ENCODE measurements at places on chromosomes 2 and 18.

DNA sequence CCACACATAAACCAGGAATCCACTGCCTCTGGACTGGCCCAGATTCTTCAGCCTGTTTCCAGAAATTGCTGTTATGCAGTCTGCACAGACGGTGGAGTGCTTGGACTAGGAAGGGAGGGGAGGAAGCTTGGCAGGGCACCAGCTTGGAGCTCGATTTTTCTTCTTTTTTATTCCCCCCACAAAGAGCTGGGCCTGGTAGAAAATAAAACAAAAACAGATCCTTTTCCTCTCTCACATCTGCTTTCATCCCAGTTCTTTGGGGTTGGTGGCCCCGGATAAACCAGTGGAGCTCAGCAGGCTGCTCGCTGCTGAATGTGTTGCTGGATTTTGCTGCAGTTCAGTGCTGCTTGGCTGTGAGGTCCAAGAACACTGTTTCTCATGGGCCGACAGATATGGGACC, 16.0 kb downstream of the LRRTM1 start:
- DNase-seq, result no peak

DNA sequence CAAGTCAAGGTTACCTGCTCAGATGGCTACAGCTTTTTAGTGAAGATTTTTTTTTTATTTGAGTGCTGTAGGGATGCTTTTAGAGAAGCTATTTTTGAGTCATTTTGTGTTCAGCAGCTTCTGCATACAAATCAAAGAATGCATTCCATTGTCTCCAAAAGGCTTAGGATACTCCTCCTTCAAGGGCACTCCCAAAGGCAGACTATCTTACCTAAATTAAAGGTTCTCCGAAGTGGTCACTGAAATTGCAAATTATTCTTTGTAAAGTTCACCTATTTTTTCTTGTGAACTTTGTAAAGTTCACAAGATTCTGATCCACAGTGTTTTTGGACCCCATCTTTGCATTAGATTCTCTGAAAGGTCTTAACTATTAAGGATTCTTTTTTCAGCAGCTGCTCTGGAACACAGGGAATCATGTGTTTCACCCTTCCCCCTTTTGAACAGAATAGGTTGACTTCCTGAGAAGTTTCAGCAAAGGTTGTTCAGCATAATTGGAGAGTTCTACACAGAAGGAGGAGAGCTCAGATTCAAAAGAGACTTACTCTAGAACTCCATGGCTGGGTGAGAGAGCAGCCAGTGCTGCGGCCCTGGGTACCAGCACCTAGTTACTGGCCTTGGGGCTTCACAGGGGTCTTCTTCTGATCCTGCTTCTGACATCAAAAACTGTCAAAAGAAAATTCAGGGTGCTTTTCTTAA, 14.5 kb downstream of the CLIP4 start:
- DNase-seq, result no peak

GRCh38 chr2:85287721-85288120, 40.1 kb downstream of the TGOLN2 start:
- no peak for DNase-seq

DNA sequence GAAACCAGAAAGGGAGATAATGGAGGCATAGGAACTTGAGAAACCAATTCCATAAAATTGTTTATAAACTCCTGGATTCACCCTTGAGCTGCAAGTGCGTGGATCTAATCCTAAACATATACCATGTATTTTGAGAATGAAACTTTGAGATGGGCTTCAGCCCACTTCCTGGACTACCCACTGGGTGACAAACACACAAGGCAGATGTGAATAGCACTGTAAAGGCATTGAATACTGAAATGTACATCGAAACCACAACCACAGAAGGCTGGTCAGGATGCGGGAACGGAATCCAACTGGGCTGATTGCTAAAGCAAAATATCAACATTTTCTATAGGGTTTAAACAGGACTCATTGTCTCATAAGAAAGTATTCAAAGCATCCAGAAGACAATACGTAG, 228.5 kb upstream of the ZEB2 start:
- peak; percentile 30 for DNase-seq

GRCh38 chr2:28613633-28614501, 118.0 kb downstream of the PLB1 start:
- DNase-seq, result no peak

- DNase-seq, result no peak
Measured at GRCh38 chr2:65364986-65365733, 67.2 kb downstream of the SPRED2 start.

- DNase-seq, result no peak
Measured at GRCh38 chr2:157748371-157749142, 119.9 kb upstream of the ACVR1C start.

GRCh38 chr2:114005110-114005783, 115.4 kb downstream of the ACTR3 start:
- DNase-seq, result no peak

DNA sequence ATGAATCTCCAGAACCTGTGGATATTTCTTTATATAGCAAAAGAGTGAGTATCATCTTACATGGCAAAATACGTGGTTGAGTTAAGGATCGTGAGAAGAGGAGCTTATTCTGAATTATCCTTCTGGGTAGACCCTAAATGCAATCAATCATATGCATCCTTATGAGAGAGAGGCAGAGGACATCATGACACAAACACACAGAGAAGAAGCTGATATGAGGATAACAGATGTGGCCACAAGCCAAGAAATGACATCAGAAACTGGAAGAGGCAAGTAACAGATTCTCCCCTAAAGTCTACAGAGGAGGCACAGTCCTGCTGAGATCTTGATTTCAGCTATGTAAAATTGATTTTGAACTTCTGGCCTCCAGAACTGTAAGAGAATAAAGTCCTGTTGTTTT, 730.2 kb upstream of the ZNF804A start:
- no peak for DNase-seq

- DNase-seq, result no peak
Measured at GRCh38 chr2:227252831-227253230, 72.2 kb upstream of the MFF start.

- no peak for DNase-seq
Measured at GRCh38 chr2:216713691-216714336, 18.5 kb upstream of the IGFBP5 start.

GRCh38 chr2:85678377-85678776, 10.4 kb upstream of the SFTPB start:
- DNase-seq, result no peak

GRCh38 chr2:232276733-232277313, 101.7 kb upstream of the ALPP start:
- DNase-seq, result no peak

GRCh38 chr18:66548747-66549146, 55.1 kb downstream of the CDH19 start:
- no peak for DNase-seq

DNA sequence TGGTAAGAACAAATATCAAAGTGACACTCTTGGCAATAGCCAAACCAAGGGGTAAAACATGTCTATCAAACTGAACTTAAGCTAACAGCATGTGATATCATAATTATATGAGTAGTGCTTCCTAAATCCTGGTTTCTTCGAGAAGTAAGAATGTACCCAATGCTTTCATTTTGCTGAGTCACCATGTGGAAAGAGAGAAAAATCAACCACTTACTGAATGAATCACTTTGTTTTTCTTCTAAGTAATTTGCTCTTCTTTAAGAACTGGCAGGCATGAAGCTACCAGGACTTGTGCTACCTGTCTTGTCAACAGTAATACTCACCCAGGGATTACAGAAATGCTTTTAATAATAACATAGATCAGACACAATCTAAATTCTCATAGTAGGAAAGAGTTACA, 19.0 kb upstream of the DUSP19 start:
- DNase-seq, result no peak

DNA sequence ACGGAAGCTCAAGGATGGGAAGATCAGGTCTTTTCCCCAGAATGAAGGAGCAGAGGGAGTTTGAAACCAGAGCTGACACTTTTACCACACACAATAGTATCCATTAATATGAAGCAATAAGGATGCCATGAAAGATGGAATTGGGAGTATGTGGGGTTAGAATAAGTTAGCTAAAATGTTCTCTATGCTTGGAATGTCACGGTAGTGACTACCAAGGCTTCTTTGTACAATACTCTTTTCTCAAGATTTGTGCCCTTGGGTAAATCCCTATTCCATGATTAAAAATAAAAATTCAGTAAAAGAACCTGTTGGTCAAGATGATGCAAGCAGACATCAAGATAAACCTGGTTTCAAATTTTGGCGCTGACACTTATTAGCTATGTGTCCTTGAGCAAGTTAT, 75.0 kb downstream of the NRXN1 start:
- DNase-seq, result no peak

DNA sequence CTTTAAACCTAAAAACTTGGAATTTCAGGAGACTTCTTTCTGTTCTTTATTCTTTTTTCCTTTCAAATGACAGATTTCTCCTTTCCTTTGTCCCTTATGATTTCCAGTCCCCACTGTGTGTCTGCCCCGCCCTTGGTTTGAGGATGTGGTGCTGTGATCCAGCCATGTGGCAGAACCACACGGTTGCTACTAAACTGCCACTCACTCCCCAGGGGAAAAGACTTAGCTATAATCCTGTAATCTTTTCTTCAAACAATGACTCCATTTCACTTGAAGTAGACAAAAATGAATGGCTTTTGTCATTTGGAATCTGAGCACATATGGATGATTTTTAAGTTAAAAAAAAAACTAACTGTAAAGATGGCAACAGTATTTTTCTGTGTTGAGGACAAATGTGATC, 76.2 kb upstream of the STAM2 start:
- no peak for DNase-seq

DNA sequence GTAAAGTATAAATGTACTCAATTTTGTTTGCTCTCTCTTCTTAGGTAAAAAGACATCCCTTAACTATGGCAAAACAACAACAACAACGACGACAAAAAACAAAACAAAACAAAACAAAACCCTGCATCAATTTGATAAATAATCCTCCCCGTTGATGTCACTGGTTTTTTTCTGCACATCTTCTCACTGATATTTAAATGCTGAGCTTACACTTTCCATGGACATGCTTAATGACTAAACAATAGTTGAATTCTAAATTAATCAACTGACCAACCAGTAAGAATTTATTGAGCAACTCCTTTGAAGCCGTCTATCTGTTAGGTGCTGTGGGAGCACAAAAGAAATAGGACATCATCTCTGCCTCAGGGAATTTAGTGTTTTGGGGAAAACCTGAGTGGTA, 20.2 kb upstream of the POLE4 start:
- DNase-seq, result no peak

DNA sequence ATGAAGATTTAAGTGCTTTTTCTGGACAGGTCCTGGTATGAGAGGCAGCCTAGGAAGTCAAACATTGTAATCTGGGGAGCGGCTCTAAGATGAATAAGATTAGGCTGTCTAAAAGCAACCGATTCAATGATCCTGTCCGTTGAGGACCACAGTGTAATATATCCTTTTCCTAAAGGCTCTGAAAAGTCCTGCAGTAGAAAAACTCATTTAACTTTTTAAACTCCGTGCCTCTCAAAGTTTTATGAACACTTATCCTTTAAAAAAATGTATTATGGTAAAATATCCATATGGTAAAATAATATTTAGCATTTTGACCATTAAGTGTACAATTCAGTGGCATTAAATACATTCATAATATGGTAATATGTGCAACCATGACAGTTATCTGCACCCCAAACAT, 39.8 kb downstream of the ATOH8 start:
- no peak for DNase-seq

DNA sequence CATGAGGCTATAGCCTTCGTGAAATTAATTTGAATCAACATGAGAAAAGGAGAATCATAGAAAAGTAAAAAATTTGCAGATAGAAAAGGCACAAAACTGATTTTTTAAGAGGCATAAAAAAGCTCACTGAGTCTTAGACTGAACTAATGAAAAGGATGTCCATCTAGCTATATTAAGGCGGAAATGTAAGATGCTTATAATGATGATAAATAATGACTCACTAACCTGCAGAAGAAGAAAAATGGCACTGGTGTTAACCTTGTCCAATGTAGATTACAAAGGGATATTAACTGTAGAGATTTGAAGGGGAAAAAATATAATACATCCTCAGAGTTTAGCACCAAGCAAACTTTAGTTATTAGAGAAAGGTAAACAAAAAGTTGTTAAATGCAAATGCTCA, 1098.0 kb upstream of the DDX18 start:
- no peak for DNase-seq

GRCh38 chr2:226524381-226524843, 275.2 kb downstream of the IRS1 start:
- DNase-seq, result no peak

DNA sequence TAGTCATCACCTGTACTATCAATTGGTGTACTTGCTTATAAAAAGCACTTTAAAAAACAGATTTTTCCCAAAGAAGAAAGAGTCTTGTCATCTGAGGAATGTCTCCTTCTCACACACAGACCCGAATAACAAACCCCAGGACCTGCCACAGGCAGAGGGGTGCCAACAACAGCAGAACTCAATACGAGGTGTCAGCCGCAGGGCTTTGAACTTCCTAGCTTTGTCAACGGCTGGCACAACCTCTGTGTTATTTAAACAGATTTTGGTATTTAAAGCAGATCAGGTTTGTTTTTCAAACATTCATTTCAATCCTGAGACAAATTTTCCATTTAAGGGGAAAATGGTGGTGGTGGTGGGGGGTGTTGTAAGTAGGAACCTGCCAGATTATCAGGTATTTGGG, 138.4 kb upstream of the RIOK3 start:
- DNase-seq, result peak; percentile 21

DNA sequence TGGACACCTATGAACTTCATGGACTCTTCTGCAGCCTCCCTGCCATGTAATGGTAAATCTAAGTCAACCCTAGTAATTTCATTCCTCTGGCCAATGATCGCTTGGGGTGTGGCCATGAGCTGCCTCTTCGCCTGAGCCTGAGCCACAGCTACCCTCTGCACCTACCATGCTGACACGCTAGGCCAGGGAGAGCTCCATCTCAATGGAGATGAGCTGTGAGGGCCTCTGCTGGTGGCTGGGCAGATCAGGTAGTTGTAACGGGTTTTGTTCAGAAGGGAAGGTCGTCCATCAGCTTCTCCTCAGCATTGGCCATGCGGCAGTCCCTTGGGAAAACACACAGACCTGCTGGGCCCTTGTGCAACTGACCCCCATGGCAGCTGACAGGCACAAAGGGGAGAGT, 24.4 kb downstream of the MPHOSPH10 start:
- DNase-seq, result no peak

- no peak for DNase-seq
Measured at GRCh38 chr2:217939629-217940245, 63.1 kb downstream of the TNS1 start.

- DNase-seq, result no peak
Measured at GRCh38 chr2:126774761-126775160, 118.8 kb downstream of the GYPC start.

GRCh38 chr2:242004902-242005230, 135.3 kb downstream of the RTP5 start:
- no peak for DNase-seq

GRCh38 chr2:67179526-67179925, 217.6 kb upstream of the ETAA1 start:
- DNase-seq, result no peak
